Memory B cell (primary cell): ENCODE measurements at places on chromosomes 12 and 14.

- no peaks in the 10 kb centered on the region for H3K4me1 ChIP-seq
- H3K36me3 ChIP-seq = peaks cover 2% of the 10 kb centered on the region
- no peaks in the 10 kb centered on the region for H3K27me3 ChIP-seq
- no peak overlapping the region for H3K27ac ChIP-seq
- no peak overlapping the region for H3K4me3 ChIP-seq
Observed at GRCh38 chr14:105272623-105273022, 24.3 kb downstream of the BTBD6 start.

GRCh38 chr14:104700747-104701217 lies 11.4 kb downstream of the INF2 start:
- H3K4me1 ChIP-seq = peaks cover 8% of the 10 kb centered on the region
- no peak for DNase-seq
- H3K27ac ChIP-seq = no peak overlapping the region
- H3K4me3 ChIP-seq = no peak overlapping the region
- H3K27me3 ChIP-seq = no peaks in the 10 kb centered on the region

DNA sequence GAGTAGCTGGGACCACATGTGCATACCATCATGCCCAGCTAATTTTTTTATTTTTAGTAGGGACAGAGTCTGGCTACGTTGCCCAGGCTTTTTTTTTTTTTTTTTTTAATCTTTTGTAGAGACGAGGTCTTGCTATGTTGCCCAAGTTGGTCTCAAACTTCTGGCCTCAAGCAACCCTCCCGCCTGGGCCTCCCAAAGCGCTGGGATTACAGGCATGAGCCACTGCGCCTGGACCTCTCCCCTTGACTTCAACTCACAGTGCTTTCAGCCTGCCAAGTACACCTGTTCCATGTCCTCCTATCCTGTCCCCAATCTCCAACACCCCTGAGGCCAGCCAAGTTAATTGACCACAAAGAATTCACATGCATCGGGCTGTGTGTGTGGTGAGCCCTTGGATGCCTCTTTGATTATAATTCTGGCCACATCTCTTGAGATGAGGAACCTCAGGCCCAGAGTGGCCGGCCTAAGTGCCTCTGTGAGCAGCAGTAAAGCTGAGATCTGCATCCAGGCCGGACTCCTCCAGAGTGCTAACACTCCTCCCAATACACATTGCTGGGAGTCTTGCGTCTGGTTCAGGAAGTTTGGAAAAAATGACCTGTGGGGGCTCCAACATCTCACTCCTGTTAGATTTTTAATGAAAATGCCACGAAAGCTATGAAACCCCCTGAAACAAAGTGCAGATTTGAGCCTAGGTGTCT lies 6.8 kb downstream of the RAB35 start:
- H3K4me3 ChIP-seq = peak overlapping the region; percentile 50
- H3K36me3 ChIP-seq = peaks cover 21% of the 10 kb centered on the region
- no peak for DNase-seq
- peaks cover 35% of the 10 kb centered on the region for H3K4me1 ChIP-seq
- no peak overlapping the region for H3K27ac ChIP-seq
- no peaks in the 10 kb centered on the region for H3K27me3 ChIP-seq

- H3K4me1 ChIP-seq = no peaks in the 10 kb centered on the region
- peaks cover 34% of the 10 kb centered on the region for H3K36me3 ChIP-seq
- no peak overlapping the region for H3K4me3 ChIP-seq
- DNase-seq = no peak
- no peaks in the 10 kb centered on the region for H3K27me3 ChIP-seq
- H3K27ac ChIP-seq = no peak overlapping the region
Observed at GRCh38 chr12:45834809-45835208, 105.3 kb downstream of the ARID2 start.

GRCh38 chr12:52190860-52191729 lies 719 bp downstream of the KRT80 start:
- no peak for DNase-seq
- H3K4me3 ChIP-seq = no peak overlapping the region
- H3K27me3 ChIP-seq = peaks cover 22% of the 10 kb centered on the region
- no peaks in the 10 kb centered on the region for H3K36me3 ChIP-seq

DNA sequence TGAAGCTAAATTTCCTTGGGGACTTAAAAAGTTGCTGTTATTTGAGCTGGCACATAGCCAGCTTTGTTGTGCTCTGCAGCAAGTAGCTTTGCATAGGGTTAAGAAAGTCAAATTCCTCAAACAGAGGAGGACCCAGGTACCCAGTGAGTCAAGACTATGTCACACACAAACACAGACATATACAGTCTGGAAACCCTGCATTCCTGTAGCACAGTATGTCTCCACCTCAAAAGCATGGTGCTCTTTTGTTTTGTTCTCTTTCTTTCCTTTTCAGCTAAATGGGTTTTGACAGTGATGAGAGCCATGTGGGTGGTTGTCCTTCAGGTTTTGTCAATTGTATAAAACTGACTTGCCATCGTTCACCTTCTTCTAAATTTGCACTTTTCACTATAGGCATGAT lies 179.6 kb upstream of the DIO2 start:
- H3K27me3 ChIP-seq = no peaks in the 10 kb centered on the region
- DNase-seq = no peak
- H3K27ac ChIP-seq = no peak overlapping the region
- H3K36me3 ChIP-seq = no peaks in the 10 kb centered on the region
- H3K4me1 ChIP-seq = no peaks in the 10 kb centered on the region

- H3K4me1 ChIP-seq = no peaks in the 10 kb centered on the region
- H3K36me3 ChIP-seq = peaks cover 20% of the 10 kb centered on the region
- no peak for DNase-seq
- H3K27me3 ChIP-seq = no peaks in the 10 kb centered on the region
- H3K4me3 ChIP-seq = no peak overlapping the region
Observed at GRCh38 chr14:89842837-89843236, 111.7 kb downstream of the EFCAB11 start.

DNA sequence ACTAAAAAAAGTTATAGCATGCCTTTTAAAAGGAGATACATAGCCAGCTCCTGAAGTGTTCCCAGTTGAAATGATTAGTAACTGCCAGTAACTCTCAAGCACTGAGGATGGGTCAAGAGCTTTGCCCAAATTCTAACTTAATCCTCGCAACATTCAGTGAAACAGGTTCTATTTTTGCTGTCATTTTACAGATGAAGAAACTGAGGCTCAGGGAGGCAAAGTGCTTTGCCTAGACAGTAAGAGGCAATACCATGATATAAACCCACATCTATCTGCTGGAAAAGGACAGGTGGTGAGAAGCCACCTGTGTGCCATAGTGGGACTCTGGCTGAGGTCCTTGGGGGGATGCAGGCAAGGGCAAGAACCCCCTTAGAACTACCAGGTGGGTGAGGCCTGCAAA lies 8.8 kb downstream of the TESC start:
- no peak overlapping the region for H3K27ac ChIP-seq
- peaks cover 5% of the 10 kb centered on the region for H3K4me1 ChIP-seq
- DNase-seq = no peak
